ENCODE measurements at places on chromosomes 2 and 18.

DNA sequence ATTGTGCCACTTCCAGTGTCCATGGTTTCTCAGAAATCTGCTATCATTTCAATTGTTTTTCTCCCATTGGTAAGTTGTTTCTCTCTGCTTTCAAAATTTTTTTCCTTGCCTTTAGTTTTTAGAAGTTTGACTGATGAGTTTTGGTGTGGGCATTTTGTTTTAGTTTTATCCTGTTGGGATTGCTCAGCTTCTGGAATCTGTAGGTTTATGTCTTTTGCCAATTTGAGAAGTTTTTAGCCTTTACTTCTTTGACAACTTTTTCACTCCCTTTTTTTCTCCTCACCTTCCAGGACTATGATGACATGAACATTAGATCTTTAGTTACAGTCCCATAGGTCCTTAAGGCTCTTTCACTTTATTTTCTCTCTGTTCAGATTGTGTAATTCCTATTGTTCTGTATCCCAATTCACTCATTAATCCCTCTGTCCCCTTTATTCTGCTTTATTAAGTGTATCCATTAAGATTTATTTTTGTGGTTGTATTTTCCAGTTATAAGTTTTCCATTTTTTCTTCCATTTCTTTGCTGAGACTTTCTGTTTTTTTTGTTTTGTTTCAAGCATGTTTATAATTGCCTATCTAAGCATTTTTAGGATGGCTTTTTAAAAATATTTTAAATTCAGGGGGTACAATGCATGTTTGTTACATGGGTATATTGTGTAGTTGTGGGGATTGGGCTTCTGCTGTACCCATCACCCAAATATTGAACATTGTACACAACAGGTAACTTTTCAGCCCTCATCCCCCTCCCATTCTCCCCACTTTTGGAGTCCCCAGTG is 17.9 kb downstream of the MFSD6 start:
- no peak for DNase-seq

- no peak for DNase-seq
Measured at GRCh38 chr2:239947729-239948045, 77.5 kb downstream of the NDUFA10 start.

DNA sequence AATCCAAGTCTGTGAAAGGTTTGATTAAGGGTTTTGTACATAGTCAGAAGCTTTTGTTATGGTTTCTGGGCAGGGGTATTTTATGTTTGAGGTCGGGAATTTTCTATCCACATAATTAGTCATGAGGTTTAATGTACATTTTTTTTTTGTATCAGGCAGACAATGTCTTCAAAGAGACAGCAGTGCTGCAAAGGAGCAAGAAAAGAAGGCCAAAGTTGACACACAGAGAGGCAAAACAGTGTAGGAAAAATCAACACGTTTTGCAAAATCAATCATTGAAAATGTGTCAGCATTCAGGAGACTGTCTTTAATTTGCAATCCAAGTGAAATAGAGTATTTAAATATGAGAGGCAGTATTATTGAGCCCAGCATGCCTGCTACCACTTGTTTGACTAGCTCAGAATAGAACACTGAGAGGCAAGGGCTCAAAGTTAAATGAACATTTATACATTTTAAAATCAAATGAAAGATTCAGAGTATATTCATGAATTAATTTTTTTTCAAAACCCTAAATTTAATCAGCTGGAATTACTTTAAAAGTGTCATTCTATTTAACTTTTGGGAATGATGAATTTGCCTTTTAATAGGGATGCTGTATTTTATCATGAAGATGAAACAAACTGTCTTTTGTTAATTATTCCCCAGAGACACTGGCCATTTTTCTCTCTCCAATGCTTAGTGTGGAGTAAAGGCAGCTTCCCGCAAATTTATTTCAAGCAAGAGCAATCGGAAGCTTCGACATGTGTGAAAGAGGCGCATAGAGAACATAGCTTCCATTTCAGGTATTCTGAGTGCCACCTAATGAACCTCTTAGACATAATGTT is 11.3 kb downstream of the VRK2 start:
- DNase-seq = no peak

DNA sequence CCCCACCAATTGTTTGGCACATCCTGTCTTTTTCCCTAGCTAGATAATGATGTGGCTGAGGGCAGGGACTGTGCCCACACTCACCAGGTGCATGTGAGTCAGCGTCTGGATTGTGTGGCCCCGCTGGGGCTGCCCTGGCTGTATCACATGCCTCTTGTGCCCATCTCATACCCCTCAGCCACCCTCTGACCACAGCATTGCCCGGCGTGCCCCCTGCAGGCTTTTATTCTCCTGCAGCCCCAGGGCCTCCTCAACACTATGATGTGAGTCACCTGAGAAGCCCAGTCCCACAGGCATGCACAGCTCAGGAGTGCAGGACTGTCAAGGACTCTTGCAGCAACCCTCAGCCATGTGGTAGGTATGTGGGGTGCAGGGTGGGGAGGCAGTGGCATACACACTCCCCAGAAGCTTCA is 14.8 kb upstream of the STEAP3 start:
- DNase-seq = no peak

GRCh38 chr2:62382757-62383156 is 123.2 kb downstream of the TMEM17 start:
- DNase-seq = no peak

DNA sequence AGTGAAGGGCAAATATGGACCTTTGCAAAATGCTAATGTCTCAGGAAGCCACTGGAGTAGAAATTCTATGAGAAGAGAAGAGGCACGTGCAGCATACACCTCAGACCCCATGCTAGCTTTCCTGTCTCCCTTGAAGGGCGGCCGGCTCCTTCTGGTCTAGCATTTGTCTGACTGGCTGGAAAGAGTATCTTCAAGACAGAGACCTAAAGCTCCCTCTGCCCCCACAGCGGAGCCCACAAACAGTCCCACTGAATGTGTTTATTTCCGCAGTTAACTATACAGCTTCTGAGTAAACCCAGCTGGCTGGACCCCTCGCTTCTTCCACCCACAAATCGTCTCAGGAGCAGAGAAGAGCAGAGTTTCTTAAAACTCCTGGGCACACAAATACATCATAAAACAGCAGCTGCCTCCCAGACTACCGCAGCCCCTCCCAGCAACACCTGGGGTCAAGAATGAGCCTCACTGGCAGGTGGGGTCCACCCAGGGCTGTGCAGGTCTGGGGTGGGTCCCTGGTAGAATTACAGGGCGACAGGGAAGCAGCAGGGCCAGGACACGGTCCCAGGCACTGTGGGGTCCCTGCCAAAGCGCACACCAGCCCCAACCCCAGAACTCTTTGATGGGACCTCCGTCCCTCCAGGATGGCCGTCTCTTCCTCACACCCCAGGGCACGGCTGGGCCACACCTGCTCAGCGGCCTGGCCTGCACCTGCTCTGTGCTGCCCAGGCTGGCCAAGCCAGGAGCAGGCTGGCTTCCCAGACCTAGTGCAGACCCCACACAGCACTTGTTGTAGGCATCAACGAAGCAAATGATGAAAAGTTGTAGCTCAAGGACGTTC is 103.8 kb downstream of the PXDN start:
- DNase-seq = no peak

DNA sequence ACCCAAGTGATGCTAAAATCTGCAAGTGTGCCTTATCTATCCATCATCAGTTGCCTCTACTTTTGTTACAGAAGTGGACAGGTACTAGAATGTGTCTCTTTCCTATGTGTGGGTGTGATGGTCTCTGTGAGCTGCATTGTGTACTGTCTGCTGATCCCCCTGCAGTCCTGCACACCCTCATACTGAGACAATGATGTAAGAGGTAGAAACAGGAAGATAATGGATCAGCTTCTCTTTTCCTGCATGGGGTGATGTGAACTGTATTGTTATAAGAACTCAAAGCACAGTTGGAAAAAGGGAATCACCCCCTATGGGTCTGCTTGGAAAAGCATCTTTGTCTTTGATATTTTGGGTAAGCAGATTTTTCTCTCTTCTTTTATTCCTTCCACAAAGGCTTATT is 537.6 kb upstream of the CDH2 start:
- no peak for DNase-seq

DNA sequence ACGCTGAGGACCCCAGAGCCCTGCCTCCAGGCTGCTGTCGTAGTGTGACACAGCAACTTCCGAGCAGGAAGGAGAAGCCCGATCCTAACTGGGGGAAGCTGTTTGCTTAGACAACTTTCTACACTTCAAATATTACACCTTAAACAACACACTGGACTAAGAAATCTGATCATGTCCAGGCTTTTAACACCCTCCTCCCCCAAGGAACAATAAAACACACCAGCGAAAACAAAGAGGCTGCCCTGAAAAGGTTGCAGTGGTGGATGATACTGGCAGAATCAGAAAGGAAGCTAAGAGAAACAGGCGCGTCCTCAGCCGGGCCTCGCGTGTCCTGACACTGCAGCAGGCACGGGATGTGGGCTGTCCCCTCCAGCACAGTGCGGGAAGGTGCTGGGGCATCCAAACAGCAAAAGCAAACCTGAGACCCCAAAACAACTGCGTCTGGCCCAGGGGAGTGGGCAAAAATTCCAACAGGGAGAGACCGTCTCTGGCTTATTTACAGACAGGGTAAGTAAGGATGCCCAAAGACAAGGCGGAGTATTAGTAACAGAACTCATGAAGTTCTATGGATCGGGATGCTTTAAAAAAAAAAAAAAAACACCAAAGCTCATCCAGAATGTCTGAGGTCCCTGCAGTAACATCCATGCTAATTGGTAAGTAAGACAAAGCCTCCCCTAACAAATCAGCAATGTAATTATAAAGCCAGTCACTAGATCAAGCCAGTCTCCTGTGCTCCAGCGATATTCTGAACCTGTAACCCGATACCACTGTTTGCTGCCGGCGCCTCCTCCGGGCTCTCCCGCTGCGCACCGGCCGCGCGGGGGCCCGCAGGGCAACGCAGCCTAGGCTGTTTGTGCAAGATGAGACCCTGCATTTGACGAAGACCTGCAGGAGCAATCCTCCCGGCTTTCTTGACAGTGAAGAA is 9.0 kb downstream of the SERTAD2 start:
- DNase-seq = peak; percentile 90

DNA sequence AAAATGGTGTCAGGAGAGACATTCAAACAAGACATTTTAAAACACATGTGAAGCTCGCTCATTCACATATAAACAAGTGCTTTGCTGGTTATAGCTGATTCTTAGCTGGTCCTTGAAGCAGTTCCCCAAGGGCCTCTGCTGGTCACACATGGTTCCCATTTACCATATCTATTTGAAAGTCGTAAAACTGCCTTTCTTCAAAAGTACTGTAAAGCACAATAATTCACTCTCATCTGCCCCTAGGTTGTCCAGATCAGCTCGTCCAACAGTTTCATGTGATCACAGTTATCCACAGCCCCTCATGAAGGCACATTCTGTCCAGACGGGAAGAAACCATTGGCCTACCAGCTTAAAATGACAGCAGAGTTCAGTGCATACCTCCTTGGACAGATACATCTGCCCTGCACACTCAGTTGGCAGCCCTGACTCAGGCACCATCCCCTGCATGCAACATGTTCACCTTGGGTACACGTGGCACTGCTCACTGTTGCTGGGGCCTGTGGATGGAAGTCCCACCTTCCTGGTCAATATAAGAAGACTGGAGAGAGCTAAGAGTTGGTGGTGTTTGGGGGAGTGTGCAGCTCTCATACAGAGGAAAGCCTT is 108.0 kb upstream of the HAAO start:
- no peak for DNase-seq

GRCh38 chr18:45169610-45170009 is 445.7 kb upstream of the SLC14A2 start:
- DNase-seq = peak; percentile 37

DNA sequence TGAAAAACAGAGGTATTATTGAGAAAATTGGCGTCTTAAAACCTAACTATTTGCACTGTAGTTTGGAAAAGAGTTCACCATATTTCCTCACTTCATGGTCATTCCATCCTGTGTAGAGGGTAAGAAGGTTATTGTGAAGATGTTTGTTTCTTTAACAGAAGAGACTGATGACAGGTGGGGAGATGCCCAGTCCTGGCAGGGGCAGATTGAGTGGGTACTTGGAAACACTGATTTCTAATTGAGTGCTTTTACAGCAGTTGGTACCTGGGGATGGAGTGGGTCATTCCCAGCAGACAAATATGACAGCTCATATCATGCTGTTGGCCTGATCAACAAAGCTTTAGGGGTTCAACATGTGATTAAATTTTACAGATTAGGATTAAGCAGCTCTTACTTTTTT is 67.5 kb downstream of the MYOM1 start:
- DNase-seq = no peak

DNA sequence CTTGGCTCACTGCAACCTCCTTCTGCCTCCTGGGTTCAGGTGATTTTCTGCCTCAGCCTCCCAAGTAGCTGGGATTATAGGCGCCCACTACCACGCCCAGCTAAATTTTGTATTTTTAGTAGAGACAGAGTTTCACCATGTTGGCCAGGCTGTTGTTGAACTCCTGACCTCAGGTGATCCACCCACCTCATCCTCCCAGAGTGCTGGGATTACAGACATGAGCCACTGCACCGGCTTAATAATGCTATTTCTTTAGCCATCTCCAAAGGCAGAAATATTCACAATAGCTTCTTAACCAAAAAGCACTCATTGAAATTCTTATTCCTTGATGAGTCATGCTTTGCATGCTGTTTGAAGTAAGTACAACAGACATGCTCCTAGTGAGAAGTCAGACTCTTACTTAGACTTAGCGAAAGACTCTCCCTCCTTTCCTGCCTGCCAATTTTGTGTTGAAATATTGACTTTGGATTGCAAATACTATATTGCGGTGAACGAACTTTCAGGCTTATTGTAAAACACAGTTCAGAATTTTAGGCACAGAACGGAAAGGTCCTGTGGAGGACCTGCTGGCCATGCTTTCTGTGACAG is 4.4 kb downstream of the ACTR3 start:
- DNase-seq = peak; percentile 37

DNA sequence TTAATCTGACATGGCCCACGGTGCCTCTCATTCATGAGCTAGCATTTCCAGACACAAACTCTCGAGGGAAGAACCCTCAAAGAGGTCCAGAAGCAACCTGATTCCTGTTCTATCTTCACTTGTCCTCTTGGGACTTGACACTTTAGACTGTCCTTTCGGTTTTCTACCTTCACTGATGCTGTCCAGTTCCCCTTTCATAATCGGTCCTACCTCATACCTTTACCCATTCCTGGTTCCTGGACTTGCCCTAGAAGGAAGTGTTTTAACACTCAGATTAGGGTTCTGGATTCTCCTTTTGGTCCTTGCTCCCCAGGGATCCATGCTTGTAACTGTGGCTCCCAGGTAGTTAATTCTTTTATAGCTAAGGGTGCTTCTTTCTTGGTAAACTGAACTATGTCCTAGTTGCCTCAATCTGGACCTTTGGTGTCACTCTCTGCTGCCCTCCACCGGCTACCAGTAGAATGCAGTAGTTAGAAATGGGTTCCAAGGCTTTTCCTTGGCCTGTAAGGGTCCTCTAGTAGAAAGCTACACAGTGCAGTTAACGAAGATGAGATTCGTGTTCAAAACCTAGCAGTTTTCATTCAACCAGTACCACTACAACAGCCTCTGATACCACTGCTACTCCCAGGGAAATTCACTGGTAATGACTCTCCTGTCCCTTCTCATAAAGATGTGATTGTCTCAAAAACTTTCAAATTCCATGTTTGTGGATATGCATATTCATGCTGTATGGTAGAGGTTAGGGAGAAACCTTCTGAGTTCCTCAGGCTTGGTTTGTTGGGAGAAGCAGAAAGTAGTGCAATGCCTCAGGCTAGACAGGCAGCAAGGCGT is 178.1 kb upstream of the CYP26B1 start:
- DNase-seq = peak; percentile 16
